ENCODE measurements at places on chromosomes 4 and X.
A peak's percentile ranks its signal among the peaks of the same experiment; 100 is the strongest.

GRCh38 chrX:68833855-68834331, 5.1 kb downstream of the EFNB1 start:
- DNase-seq = peak; percentile 15

DNA sequence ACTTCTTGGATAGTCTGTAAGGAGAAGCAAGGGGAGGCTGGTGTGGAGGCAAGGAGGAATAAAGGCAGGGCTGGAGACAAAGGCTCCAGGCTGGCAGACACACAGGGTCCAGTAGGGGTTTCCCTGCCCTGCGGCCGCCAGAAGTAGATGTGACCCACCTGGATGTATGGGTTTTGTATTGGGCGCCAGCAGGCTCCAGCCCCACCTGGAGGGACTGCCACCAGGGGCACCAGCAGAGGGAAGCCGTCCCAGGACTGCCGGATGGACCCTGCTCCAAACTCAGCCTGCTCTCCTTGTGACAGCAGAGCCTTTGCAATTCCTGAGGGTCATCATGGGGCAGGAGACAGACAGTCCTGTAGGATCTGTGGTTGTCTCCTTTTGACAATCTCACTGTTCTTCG, 52.7 kb downstream of the MGST2 start:
- no peak for DNase-seq

DNA sequence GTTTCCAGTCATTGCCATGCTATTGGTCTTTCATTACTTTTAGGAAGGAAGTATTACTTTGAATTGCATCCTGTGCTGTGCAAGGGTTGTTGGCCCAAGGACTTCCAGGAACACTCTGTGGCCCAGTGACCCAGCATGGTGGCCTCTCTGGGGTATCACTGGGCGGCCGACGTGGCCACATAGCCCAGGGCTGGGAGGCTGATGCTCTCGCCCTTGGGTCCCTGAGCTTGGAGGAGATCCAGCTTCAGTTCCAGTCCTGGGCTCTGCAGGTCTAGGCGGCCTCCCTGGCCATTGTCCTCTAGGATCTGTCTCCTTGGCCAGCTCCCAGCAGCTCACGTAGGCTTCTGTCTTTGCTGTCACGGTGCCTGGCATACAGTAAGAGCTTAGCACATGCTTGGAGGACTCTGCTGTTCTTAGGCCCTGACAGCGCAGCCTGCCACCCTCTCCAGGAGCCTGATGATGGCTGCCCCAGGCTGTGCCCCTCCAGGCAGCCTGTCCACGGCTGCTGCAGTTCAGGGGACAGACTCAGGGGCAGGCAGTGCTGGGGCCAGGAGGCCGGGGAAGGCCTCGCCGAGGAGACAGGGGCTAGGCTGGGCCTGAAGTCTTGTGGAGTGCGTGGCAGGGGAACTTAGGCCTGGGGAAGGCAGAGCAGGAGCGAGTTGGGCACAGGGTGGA, 42.2 kb downstream of the SORCS2 start:
- no peak for DNase-seq

GRCh38 chr4:130424211-130424610, 1328.3 kb downstream of the C4orf33 start:
- no peak for DNase-seq

- no peak for DNase-seq
Measured at GRCh38 chrX:51779306-51779705, 36.1 kb downstream of the GSPT2 start.

DNA sequence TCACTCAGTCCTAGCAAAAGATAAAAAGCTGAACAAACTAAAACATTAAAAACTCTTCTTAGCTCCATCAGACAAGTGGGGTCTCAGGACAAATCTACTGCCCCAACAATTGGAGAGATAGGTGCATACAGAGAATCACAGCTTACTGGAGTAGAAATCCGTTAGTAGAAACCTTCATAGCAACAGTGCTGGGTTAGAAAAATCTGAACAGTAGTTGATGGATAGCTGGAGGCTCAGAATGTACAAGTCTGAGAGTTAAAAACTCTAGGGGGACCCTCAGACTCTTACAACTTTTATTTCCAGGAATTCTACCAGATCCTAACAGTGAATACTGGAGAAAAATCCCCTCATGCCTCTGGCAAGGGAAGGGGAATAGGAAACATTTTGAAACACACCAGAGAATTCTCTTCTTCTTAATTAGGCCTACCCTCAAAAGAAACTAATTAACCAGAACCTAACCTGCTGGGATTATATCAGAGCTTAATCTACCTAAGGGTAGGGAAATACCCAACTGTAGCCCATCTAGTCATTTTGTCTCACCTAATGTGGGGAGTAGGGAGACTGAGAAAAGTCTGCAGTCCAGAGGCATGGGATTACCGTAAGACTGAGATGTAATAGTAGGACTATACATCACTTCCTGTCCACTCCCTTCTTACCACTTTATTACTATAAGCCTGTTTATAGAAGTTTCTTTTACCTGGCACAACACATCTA, 165.0 kb upstream of the CTSO start:
- DNase-seq = no peak

DNA sequence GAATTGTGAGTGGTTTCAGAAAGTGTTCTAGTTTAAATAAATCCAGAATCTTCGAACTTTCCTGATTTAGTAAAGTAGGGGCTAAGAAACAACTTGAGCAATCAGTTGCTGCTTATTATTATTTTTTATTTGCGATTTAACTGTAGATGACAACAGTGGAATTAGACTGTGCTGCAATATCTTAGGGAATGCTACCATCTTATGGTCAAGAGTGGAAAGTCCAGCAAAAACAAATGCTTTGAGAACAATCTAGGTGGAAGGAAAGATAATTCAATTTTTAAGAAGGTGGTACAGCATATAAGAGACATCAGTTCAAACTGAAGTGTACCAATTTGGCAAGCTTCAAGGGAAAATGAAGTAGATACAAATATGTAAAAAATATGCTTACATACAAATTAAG, 73.3 kb downstream of the CYLC1 start:
- DNase-seq = peak; percentile 3

GRCh38 chr4:4704267-4704666, 155.2 kb upstream of the MSX1 start:
- DNase-seq = no peak

DNA sequence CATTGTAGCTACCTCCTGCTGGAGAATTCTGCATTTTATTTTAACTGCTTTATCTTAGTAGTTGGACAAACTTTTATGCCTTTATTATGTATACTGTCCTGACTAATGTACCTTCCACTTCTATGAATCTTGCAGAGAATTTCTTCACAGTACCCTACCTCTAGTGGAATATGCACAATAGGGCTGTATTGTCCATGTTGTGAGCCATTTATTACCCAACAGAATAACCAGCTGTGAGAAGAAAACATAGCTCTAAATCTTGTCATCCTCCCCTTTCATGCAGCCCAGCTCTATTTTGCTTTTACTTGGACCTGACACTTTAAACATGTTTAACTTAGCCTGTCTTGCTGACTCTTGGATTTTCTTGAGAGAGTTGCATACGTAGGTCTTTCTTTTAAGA, 56.2 kb downstream of the MCUB start:
- no peak for DNase-seq

DNA sequence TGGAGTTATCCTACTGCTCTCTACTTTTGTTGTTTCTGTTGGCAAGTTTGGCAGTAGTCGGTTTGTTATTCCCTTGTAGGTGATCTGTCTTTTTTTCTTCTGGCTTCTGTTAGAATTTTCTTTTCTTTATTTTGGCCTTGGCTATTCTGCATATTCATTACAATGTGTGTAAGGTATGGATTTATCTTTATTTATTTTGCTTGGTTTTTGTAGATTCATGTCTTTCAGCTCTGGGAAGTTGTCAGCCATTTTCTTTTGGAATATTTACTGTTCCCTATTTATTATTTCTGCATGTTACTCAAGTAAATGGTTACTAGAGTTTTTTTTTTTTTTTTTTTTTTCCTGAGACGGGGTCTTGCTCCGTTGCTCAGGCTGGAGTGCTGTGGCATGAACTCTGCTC, 12.6 kb downstream of the ADD1 start:
- DNase-seq = no peak

All from NCI-H526 (cell line).